ENCODE measurements at places on chromosomes 12 and 14.

GRCh38 chr12:104691721-104692556 is 235.2 kb downstream of the CHST11 start:
- DNase-seq, result no peak

GRCh38 chr14:58663494-58664111 is 25.8 kb downstream of the DACT1 start:
- no peak for DNase-seq

GRCh38 chr14:50363714-50364111 is 33.0 kb downstream of the CDKL1 start:
- DNase-seq, result peak; percentile 74

- DNase-seq, result no peak
Measured at GRCh38 chr12:101847325-101847724, 16.6 kb upstream of the GNPTAB start.

DNA sequence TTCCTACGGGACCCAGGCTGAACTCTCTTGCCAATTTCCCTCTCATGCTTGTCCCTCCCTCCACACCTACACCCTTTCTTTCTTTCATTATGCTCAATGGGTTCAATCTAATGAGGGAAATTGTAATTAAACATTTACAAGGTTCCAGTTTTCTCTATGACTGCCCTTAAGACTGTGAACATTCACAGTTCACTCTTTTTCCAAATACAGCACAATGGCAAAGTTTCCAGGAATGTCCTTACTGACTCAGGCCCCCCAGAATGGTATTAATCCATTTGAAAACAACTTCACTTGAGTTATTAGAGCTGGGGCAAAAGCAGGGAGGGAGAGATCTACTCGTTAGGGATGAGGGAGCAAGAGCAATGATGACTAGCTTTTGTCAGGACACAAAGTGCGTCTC is 892.1 kb downstream of the NRXN3 start:
- DNase-seq, result no peak

GRCh38 chr12:4177262-4177661 is 96.3 kb upstream of the CCND2 start:
- DNase-seq, result no peak
